ENCODE measurements at places on chromosomes 13 and 19.

GRCh38 chr13:102327119-102327617 is 74.7 kb downstream of the FGF14 start:
- no peak for DNase-seq

DNA sequence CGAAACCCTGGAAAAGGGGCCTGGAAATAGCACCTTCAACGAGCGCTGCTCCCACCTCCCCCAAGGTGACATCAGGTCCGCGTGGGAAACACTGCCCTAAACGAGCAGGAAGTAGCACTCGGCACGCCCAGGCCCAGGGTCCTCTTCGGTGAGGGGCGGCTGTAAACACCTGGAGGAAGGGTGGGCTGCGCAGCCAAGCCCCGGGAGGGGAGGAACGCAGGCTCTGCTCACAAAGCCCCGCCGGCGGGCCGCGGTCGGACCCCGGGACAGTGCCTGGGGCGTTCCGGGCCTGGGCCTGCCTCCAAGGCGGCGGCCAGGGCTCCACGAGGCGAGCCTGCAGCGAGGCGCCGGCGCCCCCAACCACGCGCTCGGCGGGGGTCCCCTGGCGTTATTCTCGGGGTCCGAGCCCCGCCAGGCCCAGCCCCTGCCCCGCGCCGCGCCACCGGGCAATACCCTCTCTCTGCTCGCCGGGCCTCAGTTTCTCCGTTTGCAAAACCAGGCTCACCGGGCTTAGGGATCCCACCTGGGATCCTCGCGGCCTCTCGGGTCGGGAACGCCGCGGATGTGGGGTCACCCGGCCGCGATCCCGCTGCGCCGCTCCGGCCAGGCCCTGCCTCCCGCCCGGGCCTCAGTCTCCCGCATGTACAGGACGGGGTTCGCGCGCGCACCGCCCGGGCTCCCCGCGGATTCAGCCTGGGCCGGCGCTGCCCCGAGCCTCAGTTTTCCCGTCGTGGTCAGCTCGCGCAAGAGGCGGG is 630 bp downstream of the RNF126 start:
- no peak for DNase-seq

GRCh38 chr19:34432797-34433196 is 4.6 kb downstream of the UBA2 start:
- no peak for DNase-seq

DNA sequence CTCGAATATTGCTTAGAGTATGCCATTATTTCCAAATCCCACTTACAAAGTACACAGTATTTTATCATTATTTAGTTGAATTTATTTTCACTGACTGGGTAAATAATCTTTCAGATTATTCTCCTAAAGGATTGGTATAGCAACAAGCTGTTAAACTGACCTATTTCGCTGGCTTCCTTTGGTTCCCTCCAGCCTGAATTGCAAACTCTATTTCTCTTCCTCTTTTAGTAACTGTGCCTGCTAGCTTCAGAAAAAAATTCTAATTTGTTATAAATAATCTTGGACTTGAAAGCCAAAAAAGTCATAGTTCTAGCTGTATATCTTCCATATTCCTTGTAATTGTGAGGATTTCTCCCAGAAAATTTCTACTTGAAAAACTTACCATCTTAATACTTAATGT is 15.0 kb upstream of the CCNA1 start:
- DNase-seq: no peak

DNA sequence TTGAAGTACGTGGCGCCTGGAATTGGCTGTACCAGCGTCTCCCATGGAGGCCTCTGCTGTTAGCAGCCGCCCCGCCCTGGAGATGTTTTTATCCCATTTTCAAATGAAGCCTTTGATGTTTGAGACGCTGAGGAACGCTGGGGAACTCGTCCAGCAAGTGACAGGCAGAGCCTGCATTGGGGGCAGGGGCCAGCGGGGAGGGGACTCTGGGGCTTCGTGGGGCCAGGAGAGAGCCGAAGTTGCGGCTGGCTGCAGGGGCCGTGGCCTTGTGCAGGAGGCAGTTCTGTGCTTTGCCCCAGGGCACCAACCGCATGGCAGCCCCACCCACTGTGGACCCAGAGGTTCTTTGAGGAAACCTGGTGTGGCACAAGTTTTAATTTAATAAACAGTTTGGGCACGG is 13.5 kb downstream of the SPPL2B start:
- DNase-seq: no peak
